ENCODE measurements at places on chromosomes 11 and 22. TPM values are rescaled to one million over a fixed set of nuclear protein-coding genes. Genes with fewer than 3 reads are reported as not detected.

Gene UQCC3
- 3.3 TPM for polyA plus RNA-seq

Gene TRIM22
- 98.7 TPM for polyA plus RNA-seq

Gene SLC43A1
- 5.4 TPM for polyA plus RNA-seq

Gene PLAAT5
- polyA plus RNA-seq = not detected

Gene SERPIND1
- polyA plus RNA-seq = not detected
